Fibroblast of lung (primary cell): ENCODE measurements at places on chromosomes 1 and 21.

GRCh38 chr1:154863315-154864174, 6.5 kb downstream of the KCNN3 start:
- DNase-seq: peak; percentile 69

DNA sequence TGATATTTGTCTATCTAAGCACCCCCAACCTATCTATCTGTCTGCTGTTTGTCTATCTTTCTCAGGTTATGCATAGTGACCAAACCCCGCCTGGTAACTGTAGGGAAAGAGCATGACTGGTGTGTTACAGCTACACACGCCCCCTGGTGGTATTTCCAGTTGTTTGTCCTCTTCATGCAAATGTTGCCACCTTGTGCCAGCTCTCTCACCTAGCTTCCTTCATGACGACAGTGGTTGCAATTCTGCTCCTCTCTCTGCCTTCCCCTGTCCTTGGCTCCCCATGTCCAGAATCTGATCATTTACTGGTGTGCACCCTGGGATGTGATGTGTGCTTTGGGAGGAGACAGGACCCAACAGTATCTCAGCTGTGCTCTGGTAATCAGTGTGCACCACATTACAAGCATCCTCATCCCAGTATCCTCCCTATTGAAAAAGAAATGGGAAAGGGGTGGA, 8.1 kb upstream of the INKA2 start:
- DNase-seq: peak; percentile 84

DNA sequence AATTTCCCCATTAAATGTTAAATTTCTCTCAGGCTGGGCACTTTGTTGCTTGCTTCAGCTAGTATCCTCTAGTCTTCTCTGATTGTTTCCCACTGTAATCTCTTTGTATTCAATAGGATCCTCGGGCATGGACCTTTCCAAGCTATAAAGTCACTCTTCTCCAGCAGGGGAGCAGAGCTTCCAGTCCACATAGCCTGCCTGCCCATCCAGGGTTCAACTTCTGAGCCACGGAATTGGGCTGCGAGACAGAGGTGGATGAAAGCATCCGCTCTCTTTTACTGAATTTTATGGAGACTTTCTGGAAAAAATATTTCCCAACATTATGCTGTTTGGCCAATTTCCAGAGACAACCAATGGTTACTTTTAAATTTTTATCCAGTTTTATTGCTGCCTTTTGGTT, 1.1 kb upstream of the CFHR5 start:
- no peak for DNase-seq

GRCh38 chr1:224333939-224334786, 4.2 kb upstream of the NVL start:
- peak; percentile 63 for DNase-seq

GRCh38 chr1:233078396-233078795, 128.0 kb downstream of the NTPCR start:
- no peak for DNase-seq

DNA sequence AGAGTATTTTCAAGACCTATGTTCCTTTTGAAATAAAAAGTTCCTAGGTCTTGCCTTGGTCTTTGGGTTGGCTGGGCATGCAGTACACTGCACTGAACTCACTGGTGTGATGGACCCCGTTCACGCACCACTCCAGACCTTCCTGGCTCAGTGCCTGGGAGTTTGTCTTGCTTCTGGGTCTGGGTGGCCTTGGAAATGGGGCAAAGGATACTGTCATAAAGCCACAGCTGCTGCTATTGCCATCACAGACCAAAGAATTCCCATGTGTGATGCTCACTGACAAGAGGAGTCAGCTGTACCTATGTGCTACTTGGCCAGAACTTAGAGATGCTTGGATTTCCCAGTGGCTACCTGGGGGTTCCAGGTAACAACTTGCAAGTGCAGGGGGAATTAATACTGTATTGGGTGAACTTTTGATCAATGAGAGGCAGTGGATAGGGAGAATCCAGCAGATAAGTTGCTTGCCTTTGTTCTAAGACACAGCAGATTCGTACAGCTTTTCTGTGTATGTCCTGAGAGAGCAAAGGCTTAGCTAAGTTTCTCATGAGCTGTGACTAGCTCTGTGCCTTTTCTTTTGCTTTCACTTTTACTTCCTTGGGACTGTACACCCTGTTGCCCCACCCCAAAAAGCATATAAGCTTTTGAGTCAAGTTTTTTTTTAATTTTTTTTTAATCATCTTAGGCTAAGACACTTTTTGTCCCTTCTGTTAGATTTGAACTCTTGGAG, 115.3 kb downstream of the RUNX1 start:
- no peak for DNase-seq

DNA sequence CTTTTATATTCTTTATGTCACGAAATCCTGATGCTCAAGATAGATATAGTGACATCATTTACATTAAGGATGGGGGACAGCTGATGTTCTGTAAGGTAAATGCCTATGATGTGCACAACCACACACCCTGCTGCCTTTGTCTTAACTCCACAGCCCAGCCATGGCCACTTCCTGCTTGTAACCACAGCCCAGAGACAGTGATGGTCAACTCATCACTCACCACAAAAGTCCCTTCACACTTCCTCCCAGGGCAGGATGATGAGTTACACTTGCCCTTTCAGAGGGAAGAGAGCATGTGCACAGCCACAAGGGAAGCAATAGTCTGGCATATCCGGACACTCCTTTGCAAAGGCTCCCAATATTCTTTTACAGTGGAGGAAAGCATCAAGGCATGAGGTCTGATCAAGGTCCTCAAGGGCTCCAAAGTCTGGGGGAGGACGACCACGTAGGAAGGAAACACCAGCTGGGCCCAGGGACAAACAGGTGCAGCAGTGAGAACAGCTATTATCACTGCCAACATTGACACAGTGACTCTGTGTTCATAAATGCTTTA, 53.8 kb downstream of the PLPP3 start:
- DNase-seq: no peak

DNA sequence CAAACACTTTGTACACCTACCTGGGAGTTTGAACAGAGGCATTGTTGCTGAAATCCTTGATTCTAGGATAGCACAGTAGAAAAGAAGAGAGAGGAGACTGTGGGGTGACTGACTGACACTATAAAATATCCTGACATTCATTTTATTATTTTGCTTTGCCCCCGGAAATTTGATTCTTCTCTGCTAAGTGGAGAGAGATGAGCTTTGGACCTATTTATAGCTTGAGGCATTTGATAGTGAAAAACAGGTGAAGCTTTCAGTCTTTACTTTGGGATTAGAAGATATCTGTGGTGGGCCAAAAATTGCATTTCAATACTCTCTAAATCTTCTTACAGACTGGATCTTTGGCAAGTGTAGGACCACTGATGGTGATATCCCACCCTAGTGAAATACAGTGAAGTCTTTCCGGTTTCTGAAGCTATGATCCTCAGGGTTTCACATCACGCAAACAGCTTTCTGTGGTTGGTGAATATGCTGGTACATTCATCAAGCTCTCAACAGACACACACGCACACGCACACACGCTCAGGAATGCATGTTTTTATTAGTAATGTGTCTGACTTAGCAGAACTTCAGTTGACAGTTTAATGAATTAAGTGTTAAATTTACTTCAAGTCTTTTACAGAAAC, at the start of gene AMPD1:
Gene AMPD1 (minus strand): TSS at position 117 of the 629 bp plus-strand sequence. CDS start 75 bp downstream, at position 42.
- DNase-seq: peak; percentile 75
